ENCODE measurements at places on chromosomes 11 and 22.

GRCh38 chr11:130314184-130314749 is 450 bp downstream of the ZBTB44 start:
- DNase-seq = peak; percentile 66

DNA sequence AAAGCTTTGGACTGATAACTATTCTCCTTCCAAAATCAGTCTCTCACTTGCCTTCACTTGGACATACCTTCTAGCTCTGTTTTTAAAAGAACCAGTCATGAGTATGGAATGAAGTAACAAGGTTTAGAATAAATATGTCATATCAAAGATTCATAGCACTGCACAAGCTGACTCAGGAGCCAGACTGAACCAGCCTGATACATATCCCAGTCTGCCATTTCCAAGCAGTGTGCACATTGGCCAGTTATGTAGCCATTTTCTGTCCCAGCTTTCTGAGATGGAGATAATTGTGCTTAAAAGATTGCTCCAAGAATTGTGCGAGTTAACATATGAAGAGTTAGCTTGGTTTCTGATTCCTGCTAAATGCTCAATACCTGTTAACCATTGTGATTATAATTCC is 311.3 kb downstream of the C11orf87 start:
- no peak for DNase-seq

GRCh38 chr11:61349916-61350315 is 11.8 kb downstream of the CYB561A3 start:
- no peak for DNase-seq

DNA sequence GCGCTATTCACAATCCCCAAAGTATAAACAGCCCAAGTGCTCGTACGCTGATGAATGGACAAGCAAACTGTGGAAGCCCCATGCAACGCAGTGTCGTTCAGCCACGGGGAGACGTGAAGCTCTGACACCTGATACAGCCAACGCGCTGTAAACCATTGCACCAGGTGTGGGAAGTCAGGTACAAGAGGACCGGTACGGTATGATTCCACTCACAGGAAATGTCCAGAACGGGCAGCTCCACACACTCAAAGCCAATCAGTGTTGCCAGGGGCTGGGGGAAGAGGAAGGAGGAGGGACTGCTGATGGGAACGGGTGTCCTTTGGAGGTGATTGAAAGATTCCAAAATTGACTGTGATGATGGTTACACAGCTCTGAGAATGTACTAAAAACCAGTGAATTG is 64.5 kb downstream of the BRD1 start:
- DNase-seq = no peak

DNA sequence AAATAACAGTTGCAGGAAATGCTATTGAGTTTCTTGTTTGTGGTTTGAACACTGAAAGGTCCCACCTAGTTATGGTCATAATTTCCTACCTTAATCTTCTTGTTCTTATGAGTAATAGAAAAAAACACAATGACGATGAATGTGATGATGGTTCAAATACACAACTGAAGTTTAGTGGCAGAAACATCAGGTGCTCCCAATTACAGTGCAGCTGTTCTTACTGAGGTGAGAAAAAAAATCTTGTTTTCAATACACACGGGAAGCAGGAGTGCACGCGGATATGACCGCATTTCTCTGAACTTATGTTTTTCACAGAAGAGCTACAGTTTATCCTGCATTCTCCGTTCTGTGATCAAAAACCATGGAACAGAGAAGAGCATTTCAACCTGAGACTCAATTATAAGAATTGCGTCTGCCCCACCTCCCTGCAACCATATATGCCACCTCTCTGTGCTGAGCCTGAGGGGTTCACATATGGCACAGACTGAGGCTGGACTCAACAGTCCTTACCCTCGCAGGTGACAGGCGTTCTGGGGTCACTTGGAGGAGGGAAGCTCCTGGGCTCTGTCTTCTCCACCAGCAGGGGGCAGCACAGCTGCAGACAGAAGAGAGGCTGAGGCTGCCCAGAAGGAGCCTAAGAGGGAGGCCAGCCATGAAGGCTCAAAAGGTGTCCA is 99.7 kb upstream of the IGLL5 start:
- DNase-seq = peak; percentile 36

DNA sequence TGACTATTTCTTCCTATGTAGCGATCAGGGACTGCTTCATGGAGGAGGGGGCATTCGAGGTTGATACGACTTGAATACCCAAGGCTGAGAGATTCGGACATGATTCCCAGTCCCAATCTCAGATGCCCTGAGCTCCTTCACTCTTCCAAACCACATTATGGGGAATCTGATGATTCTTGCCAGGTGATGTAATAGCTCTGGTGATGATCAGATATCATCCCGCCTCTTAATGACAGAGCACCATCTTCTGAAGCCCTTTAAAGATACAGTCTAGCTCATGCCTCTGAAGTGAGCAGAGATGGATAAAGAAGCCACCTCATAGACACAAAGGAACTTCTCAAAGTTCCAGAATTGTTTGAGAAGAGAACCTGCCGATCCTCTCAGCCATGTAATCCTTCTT is 8.9 kb upstream of the CLMP start:
- no peak for DNase-seq

DNA sequence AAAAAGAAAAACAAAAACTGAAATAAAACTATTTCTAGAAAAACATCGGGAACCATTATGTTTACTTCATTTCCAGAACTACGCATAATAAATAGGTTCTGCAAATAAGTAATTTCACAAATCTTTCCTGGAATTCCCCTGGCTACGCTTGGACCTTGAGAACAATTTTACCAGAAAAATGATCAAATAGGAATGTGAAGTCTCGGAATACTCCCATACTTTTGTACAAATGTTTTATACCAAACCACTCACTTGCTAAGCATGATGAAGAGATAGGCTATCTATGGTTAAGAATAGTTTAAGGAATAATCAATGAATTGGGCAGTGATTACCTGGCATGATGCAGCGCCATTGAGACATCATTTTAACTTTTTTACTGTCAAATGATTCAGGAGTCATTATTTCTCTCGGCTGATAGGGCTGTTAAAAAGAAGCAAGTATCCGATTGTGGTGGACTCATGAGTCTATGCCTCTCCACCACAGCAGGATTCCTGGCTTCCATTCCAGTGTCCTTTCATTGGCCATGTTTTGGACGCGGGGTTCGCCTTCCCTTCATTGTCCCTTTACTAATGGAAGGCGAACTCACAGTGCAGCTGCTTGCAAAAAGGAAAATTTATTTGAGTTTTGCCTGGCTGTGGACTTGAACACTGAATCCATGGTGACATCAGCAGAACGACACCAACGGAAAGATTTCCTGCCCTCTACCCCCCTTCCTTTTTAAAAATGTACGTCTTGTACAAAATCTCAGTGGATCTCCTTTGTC is 39.9 kb upstream of the BLID start:
- DNase-seq = no peak

DNA sequence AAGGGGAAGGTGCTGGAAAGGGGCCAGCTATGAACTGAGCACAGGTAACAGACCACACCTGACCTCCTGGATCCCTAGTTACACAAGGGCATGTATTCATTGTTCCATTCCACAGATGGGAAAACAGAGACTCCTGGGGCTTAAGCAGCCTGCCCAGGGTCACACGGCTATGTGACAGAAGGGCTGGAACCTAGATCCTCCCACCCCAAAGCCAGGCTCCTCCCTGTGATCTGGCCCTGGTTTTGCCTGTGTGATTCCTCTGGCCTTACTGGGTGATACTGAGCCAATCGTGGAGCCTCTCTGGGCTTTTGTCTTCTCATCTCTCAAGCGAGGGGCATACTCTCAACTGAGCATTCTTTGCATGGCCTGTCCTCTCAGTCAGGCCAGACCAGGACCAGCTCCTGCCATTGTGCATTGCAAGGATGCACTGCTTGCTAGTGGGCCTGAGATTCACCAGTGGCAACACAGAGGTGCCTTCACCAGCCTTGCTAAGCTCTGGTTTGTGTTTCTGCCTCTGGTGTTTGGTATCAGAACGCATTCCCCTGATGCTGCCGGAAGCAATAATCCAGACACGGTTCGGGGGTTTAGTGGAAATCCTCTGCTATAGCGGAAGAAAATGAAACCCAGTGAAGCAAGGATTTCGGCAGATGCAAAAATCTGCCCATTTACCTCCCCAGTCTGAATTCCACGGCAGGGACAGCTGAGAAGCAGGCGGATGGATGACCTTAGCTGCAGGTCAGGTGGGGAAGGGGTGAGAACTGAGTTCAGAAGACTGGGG is 226.6 kb downstream of the ST3GAL4 start:
- no peak for DNase-seq

DNA sequence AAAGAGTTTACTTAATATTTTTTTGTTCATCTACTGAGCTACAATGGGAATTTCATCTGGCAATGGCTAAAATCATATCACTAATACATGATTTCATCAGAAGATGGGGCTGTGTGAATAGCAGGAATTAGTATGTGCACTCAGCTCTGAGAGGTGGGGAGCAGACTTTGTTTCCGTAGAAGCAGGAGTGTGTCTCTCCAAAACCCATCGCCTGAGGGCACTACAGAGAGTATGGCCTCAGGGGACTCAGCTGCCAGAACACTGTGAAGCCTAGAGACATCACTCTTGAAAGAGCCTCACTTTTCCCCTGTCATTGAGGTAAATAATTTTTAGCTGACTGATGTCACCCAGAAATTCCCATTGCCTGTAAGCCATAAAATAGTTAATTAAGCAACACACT is 261.4 kb upstream of the ISX start:
- DNase-seq = no peak

DNA sequence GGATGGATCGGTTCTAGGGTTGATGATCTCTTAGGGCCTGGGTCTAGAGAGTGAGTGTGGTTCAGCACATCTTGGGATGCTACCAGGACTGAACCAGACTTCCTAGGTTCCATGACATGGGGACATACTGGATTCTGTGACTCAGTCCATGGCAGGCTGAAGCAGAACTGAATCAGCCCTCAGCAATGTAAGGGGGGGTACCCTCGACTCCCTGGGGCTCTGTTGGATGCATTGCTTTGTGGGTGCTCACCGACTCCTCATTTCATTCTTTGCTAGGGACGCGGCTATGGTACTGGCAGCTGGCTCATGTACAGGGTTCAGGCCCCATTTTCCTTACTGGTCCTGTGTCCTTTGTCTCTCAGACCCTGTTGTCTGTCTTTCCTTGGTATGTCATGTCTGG is 733 bp upstream of the GRAMD1B start:
- peak; percentile 71 for DNase-seq

DNA sequence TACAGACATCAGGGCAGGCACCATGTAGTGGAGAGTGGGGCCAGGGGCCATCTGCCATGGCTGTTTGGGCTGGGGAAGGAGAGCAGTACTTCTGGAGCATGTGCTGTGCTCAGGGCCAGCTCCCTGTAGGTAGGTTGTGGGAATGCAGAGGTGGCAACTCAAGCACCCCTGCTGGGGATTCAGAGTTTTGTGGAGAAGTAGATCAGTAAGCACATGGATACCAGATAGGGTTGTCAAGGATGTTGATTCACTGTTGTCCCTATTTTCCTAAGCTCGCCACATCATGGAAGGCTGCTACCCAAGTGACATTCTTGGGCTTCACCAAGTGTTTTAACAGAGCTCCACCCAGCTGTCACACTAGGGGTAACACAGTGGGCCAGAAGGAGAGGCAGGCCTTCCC is 67.2 kb downstream of the BMAL1 start:
- peak; percentile 28 for DNase-seq

DNA sequence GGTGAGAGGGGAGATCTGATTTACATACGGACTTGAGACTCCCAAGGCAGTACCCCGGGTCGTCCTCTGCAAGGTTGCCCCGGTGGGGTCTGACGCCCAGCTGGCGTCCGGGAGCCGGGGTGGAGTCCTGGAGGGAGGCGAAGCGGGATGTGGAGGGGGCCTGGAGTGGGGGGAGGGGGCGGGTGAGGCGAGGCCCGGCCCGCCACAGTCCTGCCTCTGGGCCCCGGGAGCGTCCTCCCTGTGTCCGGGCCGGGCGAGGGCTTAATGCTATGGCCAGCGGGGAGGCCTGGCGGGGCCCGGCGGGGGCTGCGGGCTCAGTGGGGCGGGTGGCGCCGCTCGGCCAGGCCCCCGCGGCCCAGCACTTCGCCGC is 2.4 kb upstream of the MYBPC3 start:
- DNase-seq = no peak

- DNase-seq = no peak
Measured at GRCh38 chr22:34454598-34454997, 534.3 kb upstream of the LARGE1 start.

- DNase-seq = no peak
Measured at GRCh38 chr11:131802440-131803115, 432.2 kb downstream of the NTM start.

GRCh38 chr22:38088629-38089473 is 4.9 kb upstream of the SLC16A8 start:
- no peak for DNase-seq

GRCh38 chr11:113895367-113896155 is 9.0 kb upstream of the HTR3B start:
- no peak for DNase-seq

GRCh38 chr22:30357236-30357570 is 396 bp downstream of the CCDC157 start:
- DNase-seq = no peak

- DNase-seq = no peak
Measured at GRCh38 chr11:65425105-65425970, 2.7 kb downstream of the NEAT1 start.

GRCh38 chr11:44870181-44870580 is 80.5 kb downstream of the TP53I11 start:
- no peak for DNase-seq

DNA sequence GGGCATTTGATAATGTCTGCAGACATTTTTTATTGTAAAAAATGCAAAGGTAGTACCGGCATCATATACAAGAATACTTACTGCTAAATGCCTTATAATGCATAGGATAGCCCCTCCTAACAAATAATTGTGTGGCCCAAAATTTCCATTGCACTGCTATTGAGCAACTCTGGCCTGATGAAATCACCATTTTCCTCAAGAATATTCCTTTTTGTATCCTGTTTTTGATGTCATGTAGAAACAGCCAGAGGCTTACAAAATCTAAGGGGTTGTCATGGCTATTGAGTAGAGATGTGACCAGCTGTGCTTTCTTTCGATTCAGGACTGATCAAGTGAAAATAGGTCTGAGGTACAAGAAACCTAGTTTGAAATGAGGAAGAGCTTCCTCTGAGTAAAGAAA is 854.3 kb downstream of the KCNA4 start:
- DNase-seq = no peak

GRCh38 chr11:70498171-70498571 is 99.8 kb downstream of the CTTN start:
- no peak for DNase-seq

DNA sequence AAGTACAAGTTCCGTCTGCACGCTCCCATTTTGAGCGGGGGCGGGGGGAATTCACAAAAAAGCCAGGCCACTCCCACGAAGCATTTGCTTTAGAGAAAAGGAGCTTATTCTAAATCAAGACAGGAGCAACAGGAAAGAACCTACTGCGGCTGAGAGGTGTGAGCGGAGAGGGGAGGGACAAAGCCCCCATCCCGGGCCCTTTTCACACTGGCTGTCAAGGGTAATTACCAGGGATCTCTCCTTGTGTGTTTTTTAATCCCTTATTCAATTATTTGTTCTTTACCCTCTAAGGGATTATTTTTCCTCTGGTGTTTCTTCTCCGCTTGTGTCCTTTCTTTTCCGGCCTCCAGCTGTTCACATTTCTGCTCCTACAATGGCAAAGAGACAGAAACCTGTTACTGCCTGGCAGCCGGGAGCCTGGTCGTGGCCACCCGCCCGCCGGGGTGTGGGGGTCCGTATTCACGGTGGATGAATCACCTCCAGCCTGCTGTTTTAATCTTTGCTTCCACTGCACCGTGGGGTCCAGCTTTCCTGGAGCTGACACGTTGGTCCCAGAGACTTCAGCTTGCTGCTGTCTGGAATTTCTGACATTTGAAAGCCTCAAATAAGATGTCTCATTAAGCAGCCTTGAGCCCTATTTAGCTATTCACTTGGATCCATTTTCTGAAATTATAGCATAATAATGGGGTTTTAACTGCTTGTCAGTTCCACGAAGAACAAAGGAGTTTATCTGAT is 61.4 kb upstream of the FADD start:
- no peak for DNase-seq

- no peak for DNase-seq
Measured at GRCh38 chr22:24165673-24166072, 15.6 kb upstream of the SUSD2 start.
